Heart right ventricle (tissue), 16 donors: ENCODE measurements at places on chromosomes 2 and 18.
A peak's percentile ranks its signal among the peaks of the same experiment; 100 is the strongest.

DNA sequence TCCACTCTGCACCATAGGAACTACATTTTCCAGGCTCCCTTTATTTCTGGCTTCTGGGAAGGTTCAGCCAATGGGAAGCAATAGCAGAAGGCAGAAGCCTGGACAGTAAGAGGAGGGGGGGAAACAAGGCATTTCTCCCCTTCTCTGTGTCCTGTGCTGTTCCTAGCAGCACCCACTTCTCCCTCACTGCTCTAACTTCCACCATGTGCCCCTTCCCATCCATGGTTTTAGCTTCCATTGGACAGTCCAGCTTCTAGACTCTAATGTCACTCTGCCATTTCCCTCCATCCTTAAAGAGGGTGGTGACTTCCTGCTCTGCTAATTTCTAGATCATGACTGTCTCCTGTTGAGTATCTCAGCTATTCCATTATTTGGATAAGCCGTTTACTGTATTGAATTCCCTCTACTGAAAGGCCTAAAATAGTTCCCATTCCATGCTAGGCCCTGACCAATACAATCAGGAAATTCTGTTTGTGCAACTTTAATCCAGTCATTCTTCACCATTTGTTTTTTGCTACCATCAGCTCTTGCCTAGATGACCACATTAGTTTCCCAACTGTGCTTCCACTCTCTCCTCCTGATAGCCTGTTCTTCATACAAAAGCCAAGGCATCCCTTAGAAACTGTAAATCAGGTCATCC is 20.8 kb upstream of the LYPD1 start:
- no peak for DNase-seq

DNA sequence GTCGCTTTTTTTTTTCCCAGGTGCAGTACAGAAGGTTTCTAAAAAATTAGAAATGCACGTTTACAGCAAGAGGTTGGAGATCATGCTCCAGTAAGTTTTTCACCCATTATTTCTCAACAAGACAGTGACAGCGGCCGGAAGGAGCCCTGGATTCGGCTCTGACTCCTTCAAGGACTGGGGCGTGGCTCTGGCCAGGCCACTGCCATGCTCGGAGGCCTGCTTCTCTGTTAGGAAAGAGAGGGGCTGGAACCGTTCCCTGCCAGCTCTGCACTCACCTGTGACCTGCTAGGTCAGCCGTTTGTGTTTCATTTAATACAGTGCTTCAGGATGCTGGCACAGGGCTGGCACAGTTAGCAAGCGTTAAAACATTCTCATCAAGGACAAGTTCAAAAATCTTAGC is 6.7 kb upstream of the IAH1 start:
- no peak for DNase-seq

DNA sequence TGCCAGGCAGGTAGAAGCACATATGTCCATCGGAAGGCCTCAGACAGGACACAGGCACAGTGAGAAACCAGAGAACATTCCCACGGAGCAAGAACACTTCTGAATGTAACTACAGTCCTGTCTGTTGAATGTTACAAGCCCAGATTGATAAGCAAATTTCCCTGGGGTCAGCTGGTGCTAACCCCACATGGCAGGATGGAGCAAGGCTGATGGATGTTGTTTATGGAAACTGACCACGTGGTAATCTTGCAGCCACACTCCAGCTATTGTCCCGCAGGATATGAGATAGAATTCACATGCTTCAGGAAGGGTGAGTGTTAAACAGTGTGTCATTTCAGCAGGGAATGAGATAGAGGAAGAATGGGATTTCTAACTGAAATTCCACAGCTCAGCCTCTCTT is 138.8 kb upstream of the COPS8 start:
- no peak for DNase-seq

DNA sequence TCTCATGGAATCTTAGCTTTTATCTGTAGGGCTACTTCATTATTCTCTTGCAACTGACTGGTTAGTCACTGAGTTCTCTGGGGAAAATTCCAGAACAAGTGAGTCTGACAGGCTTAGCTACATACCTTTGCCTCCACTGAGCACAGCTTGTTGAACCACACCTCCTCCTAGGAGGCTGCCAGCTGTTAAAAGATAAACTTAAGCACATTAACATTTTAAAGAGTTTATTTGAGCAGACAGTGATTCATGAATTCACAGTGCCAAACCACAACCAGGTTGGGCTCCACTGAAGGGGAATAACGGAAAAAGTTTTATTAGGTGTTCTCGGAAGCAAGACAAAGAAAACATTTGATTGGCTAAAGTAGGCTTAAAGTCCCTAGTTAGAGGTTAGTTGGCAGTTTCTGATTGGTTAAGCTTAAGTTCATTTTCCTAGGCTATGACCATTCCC is 12.5 kb upstream of the SLC38A11 start:
- no peak for DNase-seq

DNA sequence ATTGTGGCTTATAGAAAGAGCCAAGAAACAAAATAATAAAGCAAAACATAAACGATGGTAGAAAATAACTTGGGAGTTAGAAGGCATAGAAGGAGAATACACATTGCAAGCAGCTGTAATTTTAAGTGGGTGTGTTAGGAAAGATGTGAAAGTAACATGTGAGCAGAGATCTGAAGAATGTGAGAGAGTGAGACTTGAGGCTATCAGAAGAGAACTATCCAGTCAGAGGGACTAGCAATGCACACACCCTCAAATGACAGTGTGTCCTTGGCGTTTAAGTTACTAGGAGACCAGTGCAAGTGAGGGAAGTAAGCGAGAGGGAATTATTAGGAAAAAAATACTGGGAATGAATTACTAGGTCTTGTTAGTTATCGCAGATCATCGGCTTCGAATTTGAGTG is 304.9 kb downstream of the DSEL start:
- no peak for DNase-seq

GRCh38 chr18:58697146-58697545 is 25.9 kb downstream of the MALT1 start:
- no peak for DNase-seq

GRCh38 chr2:113827426-113827825 is 62.5 kb upstream of the ACTR3 start:
- no peak for DNase-seq

GRCh38 chr2:107728586-107728985 is 98.1 kb upstream of the RGPD4 start:
- DNase-seq: no peak

GRCh38 chr2:529424-529823 is 147.8 kb downstream of the TMEM18 start:
- DNase-seq: no peak

DNA sequence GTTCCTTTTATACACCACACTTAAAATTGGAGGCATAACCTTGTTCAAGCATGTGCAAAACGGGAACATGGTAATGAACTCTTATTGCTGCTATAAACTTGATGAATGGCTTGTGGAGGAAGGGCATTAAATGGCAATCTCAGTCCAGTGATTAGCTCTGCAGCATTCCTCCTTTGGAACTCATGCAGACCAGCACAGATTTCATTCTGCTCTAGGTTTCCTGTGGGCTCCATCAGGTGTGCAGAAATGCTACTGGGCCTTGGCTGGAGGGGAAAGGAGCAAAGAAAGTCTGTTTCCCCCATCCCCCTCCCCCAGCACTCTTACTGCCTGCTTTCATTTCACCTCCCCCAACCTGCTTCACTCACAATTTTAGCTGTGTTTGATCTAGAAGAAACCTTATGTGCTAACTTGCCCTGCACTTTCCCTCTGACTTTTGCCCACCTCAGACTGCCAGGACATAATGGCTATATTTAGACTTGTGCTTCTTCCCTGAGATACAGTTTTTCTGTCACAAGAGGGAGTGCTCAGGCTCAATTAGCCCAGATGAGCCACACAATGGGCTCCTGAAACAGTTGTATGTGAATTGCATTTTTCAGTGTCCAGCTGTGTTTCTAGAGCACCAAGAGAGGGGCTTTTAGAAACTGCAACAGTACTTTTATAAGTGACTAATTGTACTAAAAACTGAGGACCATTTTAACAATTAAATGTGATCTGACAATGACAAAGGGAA is 109.8 kb downstream of the FSHR start:
- no peak for DNase-seq

GRCh38 chr2:128791985-128792320 is 473.3 kb upstream of the HS6ST1 start:
- no peak for DNase-seq

DNA sequence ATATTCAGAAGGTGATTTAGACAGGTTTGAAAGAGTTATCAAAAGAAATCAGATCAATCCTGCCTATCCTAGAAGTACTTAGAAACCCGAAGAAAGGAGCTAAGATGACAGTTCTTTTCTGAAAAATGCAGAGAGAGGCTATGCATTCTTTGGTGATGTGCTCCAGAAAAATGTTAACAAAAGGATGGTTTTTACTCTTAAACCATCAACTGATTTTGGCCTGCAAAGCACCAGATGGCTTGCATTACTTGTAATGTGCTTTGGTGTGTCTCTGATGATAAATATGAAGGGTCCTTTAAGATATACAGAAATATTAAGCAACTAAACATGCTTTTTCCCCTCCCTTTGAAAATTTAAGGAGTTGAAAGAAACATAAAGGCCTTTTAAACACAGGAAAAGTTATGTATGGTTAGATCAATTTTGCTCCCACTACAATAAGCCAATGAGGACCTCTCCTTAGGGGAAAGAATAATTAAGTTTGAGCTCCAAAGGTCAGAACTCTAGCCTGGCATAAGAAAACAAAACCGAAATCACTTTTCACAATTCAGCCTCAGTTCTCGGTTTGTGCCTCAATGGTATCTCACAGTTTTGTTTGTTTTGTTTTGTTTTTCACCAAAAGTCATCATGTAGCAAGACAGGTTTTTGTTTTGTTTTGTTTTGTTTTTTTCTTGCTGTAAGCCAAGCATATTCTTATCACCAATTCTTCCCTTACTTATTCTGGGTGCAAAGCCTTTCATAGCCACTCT is 302.4 kb upstream of the NT5C1B start:
- DNase-seq: no peak

DNA sequence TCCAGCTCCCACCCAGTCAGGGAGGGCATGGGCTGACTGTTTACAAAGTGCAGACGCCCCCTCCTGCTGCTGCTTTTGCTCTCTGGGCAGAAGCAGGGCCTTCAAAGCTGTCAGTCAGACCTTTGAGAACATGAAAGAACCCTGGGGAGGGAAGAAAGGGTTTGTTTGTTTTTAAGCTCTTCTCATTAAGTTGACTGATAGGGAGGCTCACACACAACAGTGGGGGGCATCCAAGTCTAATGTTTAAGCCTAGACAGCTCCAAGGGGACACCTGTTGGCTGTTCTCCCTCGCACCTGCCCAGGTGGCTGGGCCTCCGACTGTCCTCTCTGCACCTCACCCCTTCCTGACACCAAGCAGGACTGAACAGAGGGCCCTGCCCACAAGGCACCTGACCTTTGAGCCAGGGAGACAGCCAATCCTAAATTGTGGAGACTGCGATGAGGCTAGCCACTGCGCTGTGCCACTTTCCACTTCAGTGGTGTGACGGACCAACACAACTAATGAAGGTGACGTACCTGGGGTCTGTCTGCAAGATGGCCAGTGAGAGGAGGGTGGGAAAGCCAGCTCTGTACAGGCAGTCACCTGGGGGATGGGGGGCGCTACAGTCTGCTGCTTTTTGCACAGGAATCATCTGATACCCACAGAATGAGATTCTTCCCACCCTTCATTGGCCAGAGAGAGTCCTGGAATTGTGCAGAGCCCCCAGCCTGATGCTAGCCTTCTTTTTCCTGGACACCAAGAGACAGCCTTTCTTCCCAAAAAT is 16.3 kb downstream of the ST6GAL2 start:
- DNase-seq: no peak

DNA sequence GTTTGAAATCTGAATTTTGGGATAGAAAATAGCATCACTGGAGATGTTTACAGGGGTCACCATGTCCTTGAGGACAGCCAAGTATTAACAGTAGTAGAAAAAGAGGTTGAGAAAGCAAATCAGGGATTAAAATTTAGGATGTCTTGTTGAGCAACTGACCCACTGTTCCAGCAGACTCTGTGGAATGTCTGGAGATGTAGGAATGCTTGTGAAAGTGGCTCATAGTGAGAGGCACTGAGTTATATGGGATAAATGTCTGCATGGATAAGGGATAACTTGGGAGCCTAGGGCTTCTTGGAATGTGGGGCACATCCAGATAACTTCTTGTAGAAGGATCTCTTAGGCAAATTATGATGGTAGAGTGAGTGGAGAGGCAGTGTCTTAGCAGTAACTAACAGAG is 495.0 kb downstream of the TMX3 start:
- no peak for DNase-seq

DNA sequence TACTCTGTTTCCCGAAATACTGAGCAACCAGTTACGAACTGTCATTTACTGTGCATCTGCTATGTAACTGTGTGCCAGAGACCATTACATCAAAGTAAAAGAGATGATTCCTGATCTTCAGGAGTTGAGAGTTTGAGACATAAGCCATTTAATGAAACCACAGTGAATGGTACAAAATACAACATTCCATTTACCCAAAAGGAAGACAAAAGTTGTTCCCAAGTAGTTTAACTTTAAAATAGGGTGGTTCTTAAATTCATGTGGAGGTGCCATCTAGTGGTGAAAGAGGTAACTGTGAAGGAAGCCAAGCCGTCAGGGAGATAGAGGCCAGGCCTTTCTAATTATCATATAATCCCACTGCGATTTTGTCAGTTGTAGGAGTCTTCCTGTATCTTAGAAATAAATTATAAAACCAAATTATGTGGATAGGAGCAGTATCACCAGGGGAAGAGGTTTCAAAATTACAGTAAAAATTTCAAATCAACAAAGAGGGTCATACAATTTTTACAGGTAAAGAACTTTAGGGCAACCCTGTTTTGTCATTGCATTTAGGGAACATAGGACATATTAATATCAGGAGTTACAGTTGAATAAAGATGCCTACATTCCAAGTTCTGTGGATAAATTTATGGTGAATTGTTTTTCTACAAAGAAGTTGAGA is 67.7 kb downstream of the EPAS1 start:
- peak; percentile 65 for DNase-seq

DNA sequence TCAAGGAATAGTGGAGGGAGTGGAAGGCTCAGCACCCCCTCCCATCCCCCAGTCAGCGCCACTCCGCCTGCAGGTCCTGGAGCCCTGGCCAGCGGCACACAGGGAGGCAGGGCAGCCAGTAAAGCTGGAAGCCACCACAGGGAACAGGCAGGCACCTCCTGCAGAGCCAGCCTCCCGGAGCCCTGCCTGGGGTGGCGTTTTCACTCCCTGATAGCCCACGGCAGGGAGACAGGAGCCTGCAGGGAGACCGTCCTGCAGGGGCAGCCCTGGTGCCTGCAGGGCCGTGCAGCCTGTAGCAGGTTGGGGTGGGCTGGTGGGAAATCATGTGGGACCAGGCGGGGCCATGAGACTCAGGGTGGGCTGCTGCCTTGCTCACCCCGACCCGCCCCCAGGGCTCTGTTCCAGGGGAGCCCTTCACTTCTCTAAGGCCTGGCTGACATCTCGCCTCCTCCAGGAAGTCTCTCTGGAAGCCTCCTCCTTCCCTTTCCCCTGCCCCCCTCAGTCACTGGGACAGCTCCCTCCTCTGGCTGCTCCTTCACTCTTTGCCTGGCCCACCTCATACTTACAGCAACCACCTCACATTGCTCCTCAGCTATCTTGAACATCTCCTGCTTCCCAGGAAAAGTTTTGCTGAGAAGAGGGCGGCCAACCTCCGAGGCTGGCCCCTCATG is 221.0 kb downstream of the GLI2 start:
- no peak for DNase-seq

GRCh38 chr2:36165132-36165531 is 190.4 kb upstream of the CRIM1 start:
- no peak for DNase-seq

GRCh38 chr2:70132244-70133126 is 45.2 kb downstream of the PCBP1 start:
- peak; percentile 54 for DNase-seq
